ENCODE measurements at places on chromosomes 11 and 22.

DNA sequence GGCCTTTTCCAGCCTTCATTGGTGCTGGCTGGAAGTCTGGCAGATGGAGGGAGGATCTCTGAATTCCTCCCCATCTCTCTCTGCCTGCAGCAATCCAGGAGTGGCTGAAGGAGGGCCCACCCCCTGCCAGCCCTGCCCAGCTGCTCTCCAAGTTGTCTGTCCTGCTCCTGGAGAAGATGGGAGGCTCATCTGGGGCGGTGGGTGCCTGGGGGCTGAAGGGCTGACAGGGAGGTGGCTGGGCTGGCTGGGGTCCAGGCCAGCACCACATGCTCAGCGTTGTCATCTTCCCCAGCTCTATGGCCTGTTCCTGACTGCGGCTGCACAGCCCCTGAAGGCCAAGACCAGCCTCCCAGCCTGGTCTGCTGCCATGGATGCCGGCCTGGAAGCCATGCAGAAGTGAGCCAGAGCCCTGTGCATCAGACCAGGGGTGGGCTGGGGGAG lies 12.2 kb downstream of the TKFC start:
- no peak for DNase-seq

GRCh38 chr11:111324277-111324720 lies 26.0 kb downstream of the POU2AF3 start:
- DNase-seq: no peak

- no peak for DNase-seq
These were observed 57.4 kb upstream of the BMAL1 start for GRCh38 chr11:13220148-13220547.

GRCh38 chr22:17243524-17243923 lies 24.3 kb upstream of the ADA2 start:
- DNase-seq: no peak

GRCh38 chr22:22903355-22903777 lies 15.8 kb downstream of the IGLL5 start:
- DNase-seq: no peak

DNA sequence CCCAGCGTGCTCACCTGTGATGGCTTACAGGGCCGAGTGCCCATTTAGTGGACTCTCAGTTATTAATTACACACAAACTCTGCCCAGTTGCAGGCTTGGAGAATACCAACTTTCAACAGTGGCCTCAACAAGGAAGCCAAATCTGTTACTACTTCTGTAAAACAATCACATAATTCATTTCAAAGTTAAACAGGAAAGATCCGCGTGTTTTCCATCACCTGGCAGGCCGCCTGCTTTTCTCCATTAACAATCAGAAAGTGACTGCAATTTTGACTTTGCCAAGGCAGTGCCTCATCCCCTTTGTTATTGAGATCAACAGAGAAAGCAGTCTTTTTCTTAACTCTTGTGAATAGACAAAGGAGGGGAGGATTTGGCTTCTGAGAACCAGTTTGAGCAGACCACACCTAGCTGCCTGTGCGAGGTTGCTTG lies 77.7 kb downstream of the BARX2 start:
- DNase-seq: no peak

DNA sequence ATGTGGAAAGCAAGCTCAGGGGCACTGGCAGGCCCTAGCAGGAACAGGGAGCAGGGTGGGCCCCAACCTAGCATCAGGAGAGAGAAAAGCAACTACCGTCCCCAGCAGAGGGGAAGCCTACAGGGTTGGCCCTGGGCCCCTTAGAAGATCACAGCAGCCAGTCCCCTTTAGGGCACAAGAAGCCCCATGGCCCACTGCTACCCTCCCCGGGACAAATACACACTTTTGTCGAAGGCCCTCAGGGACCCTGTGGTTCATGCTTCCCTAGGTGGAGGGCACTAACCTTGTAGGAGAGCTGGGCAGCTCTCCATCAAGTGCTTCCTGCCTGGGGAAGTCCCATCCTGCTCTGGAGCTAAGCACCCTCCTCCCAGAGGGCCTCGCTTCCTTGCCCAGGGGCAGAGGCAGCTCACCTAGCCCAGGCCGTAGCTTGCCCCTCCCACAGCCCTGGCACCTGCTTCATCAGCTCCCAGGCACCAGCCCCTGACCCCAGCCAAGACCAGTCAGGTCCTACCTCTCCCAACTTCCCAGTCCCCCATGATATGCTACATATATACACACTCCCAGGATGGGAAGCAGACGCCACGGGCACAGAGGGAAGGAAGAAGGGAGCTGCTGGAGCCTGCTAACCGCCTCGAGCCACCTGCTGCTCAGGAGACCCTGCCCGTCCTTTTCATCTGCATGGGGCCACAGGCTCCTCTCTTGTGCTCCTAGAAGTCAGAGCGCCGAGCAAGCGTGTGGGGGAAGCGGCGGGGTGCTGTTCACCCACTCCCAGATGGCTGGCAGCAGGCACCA lies 20.1 kb downstream of the SUN2 start:
- no peak for DNase-seq

GRCh38 chr22:27086080-27087044 lies 429.0 kb downstream of the MIAT start:
- no peak for DNase-seq

DNA sequence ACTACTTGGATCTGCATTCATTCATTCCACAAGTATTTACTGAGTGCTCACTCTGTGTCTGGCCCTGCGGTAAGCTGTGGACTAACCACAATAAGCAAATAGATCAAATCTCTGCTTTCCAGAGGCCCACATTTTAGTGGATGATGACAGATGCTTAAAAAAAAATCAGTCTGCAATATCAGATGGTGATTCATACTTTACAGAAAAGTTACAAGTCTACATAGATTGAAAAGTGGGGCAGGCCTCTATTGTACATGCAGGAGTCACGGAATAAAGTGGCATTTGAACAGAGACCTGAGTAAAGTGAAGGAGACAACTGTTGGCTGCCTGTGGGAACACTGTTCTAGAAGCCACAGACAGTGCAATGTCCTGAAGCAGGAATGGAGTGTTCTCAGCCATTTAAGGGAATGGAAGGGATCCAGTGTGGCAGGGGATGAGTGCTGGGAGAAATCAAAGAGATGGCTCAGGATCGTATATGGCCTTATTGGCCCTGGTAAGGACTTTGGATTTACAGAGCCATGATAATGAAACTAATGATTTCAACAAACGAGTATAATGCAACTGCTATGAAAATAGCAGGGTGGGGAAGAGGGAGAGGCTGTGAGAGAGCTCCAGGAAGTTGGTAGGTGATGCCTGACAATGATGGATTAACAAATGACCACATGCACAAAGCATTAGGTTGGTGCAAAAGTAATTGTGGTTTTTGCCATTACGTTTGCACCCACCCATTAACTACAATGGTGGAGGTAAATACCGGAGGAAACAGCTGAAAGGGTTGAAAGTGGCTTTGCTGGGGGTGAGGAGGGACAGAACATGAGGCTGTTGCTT lies 31.1 kb downstream of the TMEM45B start:
- DNase-seq: no peak

DNA sequence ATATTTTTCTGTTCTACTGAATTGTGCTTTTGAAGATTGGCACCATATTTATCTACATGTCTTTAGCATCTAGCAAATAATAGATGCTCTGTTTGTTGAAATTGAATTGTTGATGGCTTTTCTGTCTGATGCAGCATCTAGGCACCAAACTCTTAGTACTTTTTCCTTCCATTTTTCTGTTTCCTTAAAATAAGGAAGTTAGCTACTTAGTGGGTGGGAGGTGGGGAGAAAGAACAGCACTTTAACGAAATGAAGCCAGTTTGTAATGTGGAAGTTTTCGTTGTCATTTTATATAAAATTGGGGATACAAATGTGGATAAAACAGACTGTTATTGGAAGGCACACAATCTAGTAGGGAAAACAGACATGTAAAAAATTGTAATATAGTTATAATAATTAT lies 76.6 kb downstream of the HIPK3 start:
- no peak for DNase-seq

DNA sequence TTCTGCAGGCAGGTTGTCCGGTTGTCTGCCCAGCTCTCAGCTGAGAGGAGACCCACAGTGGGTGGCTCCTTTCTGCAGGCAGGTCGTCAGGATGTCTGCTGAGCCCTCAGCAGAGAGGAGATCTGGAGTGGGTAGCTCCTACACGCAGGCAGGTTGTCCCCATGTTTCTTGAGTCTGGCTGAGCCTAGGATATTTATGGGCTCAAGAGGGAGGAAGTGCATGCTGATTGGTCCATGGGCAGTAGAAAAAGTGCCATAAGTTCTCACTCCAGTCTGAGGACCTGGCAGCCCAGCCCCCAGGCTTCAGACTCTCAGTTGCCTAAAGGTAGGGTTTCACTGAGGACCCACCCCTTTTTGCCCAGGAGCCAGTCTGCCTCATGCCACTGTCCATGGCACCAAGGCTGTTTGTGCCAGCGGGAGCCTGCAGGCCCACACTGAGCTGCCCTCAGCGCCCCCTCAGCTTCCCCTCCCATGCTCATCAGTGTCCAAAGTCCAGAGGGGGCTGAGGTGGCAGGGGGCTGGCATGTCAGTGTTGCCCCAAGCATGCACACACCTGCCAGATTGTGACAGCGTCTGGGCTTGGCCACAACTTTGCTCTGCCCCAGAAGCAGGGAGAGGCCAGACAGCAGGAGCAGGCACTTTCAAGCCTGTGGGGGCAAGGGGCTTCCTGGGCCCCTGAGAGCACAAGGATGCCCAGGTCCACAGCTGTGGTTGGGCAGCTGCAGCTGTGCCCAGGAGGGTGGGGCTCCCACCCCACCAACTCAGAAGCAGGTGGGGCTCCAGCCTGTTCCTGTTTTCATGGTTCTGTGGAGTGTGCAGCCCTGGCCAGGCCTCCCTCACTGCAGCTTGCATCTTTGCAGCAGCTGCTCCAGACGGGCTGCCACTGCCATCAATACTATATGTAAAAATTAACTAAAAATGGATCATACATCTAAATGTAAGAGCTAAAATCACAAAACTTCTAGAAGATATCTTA lies 3.8 kb upstream of the RNF141 start:
- DNase-seq: no peak

DNA sequence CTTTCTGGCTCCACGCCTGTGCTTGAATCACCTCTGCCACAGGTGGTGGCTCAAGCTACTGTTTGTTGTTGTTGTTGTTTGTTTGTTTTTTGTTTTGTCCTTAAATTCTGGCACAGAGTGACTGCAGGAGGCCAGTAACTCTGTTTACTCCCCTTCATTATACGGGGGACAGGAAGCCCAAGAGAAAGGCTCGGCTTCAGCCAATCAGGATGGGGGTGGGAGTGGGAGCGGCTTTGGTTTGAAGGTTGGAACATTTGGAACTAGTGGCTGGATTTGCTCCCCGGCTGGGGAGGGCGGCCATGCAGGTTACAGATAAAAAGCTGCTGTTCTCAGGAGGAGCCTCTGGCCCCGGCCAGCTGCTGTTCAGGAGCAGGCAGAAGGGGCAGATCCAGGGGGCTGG lies 19.7 kb upstream of the CABP2 start:
- no peak for DNase-seq

All from GM18507 (cell line).